ENCODE measurements at places on chromosomes 6 and 20.

GRCh38 chr6:88374553-88374952 is 208.4 kb upstream of the CNR1 start:
- DNase-seq = no peak

GRCh38 chr20:5364136-5364821 is 47.5 kb upstream of the PROKR2 start:
- DNase-seq = no peak

DNA sequence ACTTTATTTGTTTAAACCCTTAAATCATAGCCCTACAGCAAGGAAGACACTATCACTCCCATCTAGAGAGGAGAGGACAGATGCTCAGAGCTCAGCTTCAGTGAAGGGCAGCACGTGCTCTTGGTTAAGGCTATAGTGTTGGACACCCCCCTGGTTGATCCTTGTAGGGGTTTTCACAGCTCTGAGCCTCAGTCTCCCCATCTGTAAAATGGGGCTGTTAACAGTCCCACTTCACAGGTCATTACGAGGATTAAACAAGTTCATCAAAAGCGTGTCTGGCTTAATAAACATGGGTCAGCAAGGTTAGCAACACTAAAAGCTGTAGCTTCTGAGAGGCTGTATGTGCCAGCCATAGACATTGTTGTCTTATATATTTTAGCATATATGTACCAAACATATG is 82.4 kb downstream of the NFATC2 start:
- no peak for DNase-seq

DNA sequence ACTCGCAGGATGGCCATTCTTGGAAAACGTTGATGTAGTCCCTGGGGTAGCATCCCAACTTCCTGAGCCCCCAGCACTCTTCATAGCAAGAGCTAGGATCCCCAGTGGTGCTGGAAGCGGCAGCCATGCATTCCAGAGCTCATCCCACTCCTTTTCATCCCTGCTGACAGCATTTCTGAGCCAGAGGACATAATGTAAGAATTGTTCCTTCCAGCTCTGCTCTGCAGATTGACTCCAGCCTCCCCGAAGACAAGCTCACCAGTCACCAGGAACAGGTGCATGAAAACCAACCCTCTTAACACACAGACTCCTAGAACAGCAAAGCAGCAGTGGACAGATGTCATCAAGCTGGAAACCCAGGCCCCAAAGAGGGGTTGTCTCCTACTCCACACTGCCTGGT is 3.8 kb downstream of the SLC13A3 start:
- no peak for DNase-seq

DNA sequence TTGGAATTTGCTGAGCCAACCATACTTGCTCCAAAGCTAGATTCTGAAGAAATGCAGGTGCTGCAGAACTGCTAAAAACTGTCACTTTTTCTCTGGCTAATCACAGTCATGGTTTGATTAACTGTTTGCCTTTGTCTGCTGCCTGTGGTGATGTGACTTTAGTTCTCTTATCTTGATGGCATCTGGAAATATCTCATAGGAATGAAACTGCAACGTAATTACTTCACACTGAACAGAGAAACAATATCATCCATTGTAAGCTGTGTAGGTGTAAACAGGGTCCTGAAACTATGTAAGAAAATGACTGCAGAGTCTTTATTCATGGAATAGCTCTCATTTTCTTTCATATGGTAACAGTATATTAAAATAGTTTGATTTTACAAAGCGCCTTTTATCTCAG is 721.9 kb upstream of the HS3ST5 start:
- no peak for DNase-seq

GRCh38 chr20:24699321-24700165 is 230.1 kb downstream of the SYNDIG1 start:
- no peak for DNase-seq

DNA sequence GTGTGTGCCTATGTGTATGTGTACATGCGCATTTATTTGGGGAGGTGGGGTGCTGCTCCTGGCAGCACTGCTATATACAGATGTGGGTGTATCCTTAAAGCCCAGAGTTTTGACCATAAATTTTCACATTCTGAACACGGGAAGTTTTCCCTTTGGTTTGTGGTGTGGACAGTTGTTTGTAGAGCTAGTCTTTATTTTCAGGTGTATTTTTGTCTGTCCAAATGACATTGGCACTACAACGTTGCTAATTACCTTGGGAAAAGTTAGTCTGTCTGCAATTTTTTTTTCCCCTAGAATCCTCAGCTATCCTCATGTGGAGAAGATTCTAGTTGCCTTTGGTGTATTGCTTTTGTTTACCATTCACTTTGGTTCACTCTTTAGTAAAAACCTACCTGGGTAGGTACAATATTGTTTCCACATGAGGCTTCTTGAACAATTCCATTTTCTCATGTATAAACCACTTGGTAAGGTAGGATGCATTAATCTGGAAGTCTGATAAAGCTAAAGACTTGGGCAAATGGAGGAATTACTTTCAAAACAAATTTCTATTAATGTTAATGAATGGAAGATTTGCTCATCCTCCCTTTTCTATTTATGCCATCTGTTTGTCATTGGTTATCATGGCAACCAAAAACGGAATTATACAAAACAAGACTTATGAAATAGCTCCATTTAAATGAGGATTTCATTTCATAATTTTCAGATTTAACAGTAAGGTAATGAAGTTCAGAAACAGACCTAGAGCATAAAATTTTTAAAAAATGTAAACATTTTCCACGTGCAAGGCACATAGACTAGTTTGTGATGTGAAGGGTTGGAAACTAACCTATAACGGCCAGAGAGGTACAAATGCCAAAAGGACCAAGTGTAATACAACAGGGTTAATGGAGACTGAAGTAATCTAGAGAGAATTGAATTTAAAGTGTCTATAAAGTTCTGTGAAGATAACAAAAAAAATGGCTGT is 3.9 kb downstream of the CCN2 start:
- DNase-seq = no peak

Data from stimulated activated naive CD4-positive, alpha-beta T cell (primary cell).